Effector memory CD8-positive, alpha-beta T cell (primary cell): ENCODE measurements at places on chromosomes 3 and 15.

DNA sequence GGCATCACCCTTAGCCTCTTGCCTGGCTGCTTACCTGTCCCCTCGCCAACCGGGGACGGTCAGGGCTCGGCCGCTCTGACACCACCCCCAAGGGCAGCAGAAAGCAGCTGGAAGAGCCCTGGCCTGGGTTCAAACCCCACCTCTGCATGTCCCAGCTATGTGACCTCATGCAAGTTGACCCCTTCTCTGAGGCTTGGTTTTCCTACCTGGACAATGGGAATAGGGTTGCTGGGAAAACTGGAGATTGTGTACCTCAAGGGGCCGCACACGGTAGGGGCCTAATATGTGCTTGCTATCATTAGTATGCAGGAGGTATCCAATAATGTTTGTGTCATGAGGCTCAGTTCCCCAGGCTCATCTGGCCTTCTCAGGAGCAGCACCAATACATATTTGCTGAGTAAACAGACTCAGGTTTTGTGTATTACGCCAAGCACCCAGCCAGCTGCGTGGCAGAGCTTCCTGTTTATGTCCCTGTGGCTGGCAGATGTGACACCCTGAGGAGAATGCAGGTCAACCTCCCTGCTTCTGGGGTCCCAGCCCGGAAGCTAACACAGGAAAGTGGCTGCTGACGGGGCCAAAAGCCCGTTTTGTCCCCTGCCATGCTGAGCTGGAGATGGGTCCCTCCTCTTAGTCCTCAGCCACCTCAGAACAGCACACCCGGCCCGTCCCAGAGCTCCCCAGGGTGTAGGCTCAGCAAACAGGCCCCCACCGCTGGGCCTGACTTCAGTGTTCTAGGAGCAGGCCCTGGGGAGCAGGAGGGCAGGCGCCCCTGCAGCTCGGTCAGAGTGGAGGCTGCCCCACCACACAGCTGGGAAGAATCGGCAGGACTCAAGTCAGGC is 29.7 kb downstream of the PLXND1 start:
- peak; percentile 84 for DNase-seq

GRCh38 chr3:100759950-100760349 is 50.7 kb downstream of the TFG start:
- DNase-seq, result no peak

DNA sequence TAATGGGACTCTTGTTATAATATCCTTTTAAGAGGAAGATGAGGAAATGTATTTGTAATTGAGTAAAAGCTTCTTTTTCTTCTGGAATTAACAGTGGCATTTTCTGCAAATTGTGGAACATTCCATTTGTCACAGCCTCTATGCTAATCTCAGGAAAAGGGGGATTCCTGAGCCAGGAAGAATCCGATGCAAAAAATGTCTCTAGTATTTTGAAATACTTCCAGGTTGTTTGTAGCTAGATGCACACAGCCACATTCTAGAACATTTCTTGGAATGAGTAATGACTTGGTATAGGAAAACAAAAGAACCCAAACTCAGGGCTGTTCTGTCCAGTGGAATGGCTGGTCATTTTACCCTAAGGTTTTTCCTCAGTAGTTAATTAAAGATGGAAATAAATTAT is 98.5 kb upstream of the SLC2A2 start:
- DNase-seq, result no peak

- peak; percentile 41 for DNase-seq
Observed at GRCh38 chr3:45659661-45660566, 29.3 kb upstream of the SACM1L start.

DNA sequence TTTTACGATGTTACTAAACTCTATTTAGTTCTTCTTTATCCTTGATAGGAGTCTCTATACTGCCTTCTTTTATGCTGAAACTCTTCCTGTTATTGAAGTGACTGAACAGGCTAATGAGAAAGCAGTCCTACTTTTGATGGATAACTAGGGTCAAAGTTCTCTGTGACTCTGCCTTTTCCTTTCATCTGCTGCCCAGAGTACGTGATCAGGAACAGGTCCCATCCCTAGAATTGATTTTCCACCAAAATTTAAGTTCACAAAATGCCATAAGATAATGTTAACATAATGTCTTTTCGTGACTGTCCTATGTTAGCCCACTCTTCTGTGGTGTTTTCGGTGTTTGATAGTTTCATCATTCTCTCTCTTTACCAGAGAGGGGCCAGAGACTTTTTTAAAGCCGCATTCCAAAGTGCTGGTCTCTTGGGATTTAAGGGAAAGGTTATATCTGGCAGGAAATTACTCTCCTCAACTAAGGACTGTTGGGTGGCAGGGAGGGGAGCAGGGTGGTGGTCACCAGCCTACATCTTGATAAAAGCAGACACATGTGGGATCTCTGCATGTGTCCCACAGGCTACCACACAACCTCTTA is 50.3 kb upstream of the PLXND1 start:
- no peak for DNase-seq
